ENCODE measurements at places on chromosomes 1 and 21.
A peak's percentile ranks its signal among the peaks of the same experiment; 100 is the strongest.

DNA sequence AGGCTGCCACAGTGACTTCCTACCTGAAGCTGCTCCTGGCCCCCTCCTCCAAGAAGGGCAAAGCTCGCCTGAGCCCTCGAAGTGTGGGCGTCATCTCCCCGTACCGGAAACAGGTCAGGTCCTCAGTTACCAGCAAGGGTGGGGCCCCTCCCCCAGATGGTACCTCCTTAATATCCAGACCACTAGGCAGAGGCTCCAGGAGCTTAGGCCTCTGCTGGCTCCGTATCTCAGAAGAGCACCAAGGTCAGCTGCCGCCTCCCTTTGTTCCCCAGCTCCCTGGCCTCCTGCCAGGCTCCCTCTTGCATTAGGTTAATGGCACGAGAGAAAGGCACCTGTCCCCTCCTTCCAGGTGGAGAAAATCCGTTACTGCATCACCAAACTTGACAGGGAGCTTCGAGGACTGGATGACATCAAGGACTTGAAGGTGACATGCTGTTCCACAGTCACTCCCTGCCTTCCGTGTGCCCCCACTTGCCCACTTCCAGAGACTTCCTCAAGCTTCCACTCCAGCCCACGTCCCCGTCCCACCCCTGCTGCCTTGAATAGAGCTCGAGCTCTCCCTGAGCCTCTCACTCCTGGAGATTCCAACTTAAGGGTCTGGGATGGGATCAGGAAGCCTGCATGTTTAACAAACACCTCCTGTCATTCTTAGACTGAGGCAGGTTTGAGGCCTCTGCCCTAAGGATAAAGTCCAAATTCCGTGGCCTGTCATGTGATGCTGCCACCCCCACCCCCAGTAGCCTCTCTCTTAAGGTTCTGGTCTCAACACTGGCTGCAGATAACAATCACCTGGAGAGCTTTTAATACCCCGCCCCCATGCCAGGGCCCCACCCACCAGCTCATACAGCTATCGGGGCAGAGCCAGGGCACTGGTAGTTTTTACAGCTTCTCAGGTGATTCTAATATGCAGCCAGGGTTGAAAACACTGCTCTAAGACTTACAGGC, 8.3 kb downstream of the RHOC start:
- DNase-seq = no peak

DNA sequence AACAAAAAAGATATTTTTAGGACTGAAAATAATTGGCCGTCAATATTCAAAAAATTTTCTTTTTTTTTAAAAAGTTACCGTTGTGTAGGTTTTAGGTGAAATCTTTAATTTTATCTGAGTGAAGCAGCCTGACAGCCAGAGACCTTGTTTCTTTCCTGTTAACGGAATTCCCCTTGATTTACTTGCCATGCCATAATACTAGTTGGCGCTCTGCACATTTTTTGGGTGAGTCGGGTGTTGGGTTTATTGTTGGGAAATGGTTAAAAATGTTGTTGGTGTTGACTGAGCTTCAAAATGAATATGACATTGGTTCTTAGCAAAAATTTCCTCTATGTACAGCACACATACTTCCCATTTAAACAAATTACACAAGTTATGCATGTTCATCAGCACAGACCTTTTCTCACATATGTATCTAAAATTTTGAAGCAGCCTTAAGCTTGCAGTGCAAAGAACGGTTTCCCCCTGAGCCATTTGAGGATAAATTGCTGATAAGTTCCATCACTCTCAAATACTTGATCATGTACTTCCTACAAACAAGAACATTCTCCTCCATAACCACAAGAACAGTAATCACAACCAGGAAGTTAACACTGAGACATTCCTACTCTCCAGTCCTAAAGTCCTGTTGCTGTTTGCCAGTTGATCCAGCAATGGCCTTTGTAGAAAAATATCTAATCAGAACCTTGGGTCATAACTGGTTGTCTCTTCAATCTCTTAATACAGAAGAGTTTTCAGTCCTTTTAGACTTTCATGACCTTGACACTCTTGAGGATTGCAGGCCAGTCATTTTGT, 34.2 kb downstream of the CAMTA1 start:
- no peak for DNase-seq

DNA sequence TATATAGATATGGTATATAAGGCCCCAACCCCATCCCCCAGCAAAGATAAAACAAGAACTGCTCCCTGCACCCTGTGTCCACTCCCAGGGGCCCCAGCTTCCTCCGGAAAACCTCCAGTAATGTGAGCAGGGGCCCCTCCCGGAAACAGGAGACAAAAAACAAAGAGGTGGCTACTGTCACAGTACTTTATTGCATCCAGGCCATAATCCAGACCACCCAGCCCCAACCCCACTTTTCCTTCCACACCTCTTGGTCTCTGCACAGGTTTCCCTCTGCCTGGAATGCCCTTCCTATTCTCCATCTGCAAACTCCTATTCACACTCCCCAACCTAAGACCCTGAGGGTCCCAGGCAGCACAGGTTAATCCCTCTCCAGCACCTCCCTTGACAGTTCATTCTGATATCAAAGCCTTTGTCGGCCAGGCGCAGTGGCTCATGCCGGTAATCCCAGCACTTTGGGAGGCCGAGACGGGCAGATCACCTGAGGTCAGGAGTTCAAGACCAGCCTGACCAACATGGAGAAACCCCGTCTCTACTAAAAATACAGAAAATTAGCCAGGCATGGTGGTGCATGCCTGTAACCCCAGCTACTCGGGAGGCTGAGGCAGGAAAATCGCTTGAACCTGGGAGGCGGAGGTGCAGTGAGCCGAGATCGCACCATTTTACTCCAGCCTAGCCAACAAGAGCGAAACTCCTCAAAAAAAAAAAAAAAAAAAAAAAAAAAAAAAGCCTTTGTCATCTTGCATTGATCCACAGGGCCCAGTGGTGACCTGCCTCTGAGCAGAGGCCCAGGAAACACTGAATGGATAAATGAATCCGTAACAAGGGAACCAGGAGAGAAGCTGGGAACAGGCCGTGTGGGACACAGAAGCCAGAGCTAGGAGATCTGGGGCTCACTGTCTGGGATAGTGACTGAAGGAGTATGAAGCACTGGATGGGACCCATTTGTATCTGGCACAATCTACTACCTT, 2.3 kb upstream of the AUNIP start:
- no peak for DNase-seq

DNA sequence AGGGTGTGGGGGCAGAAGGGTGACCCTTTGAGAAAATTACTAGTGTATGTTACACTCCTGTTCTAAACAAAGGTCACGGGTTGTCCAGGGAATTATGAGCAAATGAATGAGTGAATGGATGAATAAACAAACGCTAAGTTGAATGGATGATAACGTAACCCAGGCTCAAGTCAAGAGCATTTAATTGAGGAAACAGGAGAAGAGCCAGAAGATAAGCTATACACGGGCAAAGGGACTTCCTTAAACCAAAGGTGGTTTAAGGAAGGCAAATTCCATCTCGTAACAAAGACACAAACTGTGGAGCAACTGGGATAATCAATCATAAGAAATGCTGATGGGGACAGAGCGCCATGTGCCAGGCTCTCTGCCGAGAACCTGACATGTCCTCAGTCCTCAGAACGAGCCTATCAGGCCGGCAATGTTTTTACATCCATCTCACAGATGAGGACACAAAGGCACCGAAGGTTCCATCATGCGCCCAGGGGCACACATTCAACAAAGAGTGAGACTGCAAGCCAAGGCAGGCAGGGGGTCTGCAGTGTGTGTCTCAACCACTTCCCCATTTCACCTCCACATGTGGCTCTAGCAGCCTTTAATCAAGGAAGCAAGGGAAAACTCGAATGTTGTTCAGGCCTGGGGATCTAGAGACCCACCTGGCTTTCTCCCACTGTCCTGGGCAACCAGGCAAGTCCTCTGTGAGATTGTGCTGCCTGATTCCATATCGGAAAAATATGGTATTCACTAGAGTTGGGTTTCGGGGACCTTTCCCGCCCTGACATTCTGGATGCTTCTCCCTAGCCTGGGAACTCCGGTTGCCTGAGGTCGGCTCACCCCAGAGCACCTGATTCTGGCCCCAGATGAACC, 126.8 kb upstream of the EDN2 start:
- no peak for DNase-seq

- no peak for DNase-seq
Measured at GRCh38 chr1:19309123-19309813, 2.7 kb downstream of the AKR7A2 start.

DNA sequence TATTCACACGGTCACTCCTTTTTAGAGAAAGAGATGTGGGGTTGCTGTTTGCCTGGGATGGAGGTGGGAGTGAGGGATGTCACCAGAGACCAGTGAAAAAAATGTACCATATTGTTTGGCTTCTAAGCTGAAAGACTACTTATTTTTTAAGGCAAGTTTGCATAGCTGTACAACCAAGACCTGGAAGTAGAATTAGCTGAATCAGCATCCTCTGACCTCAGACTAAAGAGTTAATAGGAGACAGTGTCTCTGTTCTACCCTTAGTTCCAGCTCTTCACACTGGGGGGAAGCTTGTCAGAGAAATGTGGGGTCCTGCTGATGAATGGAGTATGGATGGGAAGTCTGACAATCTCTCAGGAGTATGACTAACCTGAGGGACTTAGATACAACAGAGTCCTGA, 41.6 kb downstream of the SLC9C2 start:
- DNase-seq = no peak

GRCh38 chr1:223845037-223845809, 524 bp downstream of the TP53BP2 start:
- peak; percentile 14 for DNase-seq

- DNase-seq = no peak
Measured at GRCh38 chr1:63795455-63795854, 21.6 kb downstream of the ROR1 start.

GRCh38 chr1:25700144-25700523, 83.5 kb downstream of the MAN1C1 start:
- no peak for DNase-seq

DNA sequence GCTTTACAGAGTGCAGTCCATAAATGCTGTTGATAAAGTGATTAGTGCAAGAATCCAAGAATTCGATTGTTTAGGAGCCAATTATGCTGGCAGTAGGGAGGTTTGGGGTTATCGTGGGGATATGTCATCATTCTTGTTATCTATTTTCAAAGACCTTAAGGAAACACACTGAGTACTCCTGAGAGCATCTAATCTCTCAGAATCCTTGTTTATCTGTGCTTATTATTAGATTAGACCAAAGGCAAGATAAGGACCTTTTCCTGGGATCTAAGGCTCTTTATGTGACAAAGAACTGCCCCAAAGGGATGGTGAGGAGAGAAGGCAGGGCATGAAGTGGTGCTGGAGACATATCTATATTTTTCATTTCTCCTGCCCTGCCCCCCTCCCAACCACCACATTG, 139.1 kb downstream of the TSEN15 start:
- DNase-seq = no peak

- DNase-seq = no peak
Measured at GRCh38 chr1:38693031-38693430, 166.5 kb downstream of the RRAGC start.

- no peak for DNase-seq
Measured at GRCh38 chr1:164611754-164612642, 53.0 kb downstream of the PBX1 start.

- DNase-seq = no peak
Measured at GRCh38 chr1:145730467-145730866, 11.2 kb downstream of the CD160 start.

DNA sequence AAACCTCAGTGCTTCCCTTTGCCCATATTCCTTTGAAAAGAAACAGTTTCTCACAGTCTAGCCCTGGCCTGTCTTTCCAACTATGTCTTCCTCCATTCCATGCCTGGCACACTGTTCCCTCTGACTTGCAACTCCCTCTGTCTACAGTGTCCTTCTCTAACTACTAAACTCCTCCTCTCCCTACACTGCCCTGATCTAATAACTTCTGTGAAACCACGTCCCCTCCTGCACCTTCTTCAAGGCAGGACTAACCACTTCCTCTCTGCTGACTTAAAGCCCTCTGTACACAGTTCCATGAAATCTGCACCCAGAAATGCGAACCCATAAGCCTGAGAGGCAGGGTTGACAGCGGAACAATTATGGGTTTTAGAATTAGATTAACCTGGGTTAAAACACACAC, 62.2 kb upstream of the ATP1B1 start:
- no peak for DNase-seq

GRCh38 chr1:41683681-41684500, 199.4 kb upstream of the EDN2 start:
- no peak for DNase-seq

GRCh38 chr1:45430490-45430889, 60.5 kb downstream of the TESK2 start:
- no peak for DNase-seq

GRCh38 chr1:74453277-74453676, 59.1 kb downstream of the LRRC53 start:
- no peak for DNase-seq

- DNase-seq = no peak
Measured at GRCh38 chr1:196590012-196590708, 18.1 kb downstream of the KCNT2 start.

DNA sequence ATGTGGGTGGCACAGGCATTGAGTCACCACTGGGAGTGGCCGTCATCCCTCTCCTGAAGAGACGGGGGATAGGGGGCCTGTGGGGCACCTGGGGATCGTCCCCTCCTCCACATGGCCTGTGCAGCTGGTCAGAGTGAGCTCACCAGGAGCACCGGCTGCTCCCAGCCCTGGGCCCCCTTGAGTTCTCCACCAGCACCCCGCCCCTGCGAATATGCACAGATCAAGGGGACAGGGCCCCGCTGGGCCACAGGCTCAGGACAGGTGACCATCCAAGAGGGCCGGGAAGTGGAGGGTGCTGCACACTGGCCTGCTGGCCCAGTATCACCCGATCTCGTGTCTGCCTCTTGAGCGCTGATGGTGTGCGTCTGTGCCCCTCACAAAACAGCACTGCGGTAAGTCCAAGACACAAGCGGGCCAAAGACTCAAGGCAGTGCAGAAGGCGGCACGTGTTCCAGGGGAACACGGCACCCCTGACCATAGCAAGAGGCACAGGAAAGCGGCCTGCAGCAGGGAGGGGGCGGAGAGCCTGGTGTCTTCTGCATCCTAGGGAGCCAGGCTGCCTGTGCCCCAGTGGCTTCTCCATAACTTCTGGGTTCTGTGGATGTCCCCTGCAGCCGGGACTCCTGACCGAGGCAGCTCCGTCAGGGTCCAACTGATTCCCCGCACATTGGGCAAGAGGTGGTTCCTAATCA, 18.1 kb upstream of the TSPEAR start:
- no peak for DNase-seq

- no peak for DNase-seq
Measured at GRCh38 chr1:116943438-116943837, 33.7 kb downstream of the PTGFRN start.

DNA sequence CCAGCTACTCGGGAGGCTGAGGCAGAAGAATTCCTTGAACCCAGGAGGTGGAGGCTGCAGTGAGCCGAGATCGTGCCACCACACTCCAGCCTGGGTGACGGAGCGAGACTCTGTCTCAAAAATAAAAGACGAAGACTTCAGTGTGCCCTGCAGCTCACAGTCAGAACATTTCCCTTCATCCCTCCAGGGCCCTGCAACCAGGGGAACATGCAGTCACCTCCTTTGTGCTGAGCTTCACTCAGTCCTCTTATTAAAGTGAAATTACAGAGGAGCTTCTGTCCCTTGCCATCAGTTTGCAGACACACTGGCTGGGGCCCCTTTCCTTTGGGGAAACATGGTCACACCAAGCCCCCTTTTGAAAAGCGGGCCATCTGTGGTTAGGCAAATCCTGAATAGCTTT, 24.2 kb downstream of the FHAD1 start:
- DNase-seq = no peak

All from stimulated activated CD8-positive, alpha-beta memory T cell treated with anti-CD3 and anti-CD28 coated beads, Interleukin-7, amount 100 ng/mL, for 1 hour (primary cell).